ENCODE measurements at places on chromosomes 7 and 10. TPM values are rescaled to one million over a fixed set of nuclear protein-coding genes. Genes with fewer than 3 reads are reported as not detected.

The PODXL gene
- 40.3 TPM for total RNA-seq

- H3K27ac ChIP-seq: no peak overlapping the region
- no peaks in the 10 kb centered on the region for H3K27me3 ChIP-seq
- no peak overlapping the region for H3K4me3 ChIP-seq
- DNase-seq: no peak
- H3K4me1 ChIP-seq: no peaks in the 10 kb centered on the region
These were observed 17.8 kb upstream of the CCNJ start for GRCh38 chr10:96025566-96025965.

- H3K36me3 ChIP-seq: no peaks in the 10 kb centered on the region
- DNase-seq: no peak
These were observed 134.9 kb upstream of the RSU1 start for GRCh38 chr10:16952080-16952479.

DNA sequence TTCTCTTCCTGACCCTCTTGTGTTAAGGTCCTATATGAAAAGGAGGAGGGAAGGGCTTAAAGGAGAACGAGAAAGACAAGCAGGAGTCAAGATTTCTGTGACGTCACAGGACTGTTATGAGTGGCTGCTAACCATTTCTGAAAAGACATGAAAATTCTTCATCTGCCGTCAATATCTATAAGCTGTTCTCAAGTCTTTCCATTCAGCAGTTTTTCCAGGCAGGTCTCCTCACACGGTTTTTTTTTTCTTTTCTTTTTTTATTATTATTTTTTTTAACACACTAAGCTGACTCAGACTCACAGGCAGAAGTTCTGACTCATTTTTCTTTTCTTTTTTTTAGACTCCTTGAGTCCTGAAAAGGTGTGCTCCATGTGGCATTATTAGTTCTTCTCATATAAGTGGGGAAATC lies 72.0 kb downstream of the DGKI start:
- no peaks in the 10 kb centered on the region for H3K4me1 ChIP-seq
- DNase-seq: no peak
